MM.1S (cell line): ENCODE measurements at places on chromosomes 11 and 22.

- no peak for DNase-seq
- no peak overlapping the region for H3K27ac ChIP-seq
- no peak overlapping the region for H3K4me3 ChIP-seq
- H3K36me3 ChIP-seq = no peaks in the 10 kb centered on the region
- H3K4me1 ChIP-seq = 0 out of 2 replicates have a peak, but pooled peaks cover 2% of the 10 kb centered on the region
- no peaks in the 10 kb centered on the region for H3K27me3 ChIP-seq
Measured at GRCh38 chr11:64891880-64892279, 13.5 kb upstream of the EHD1 start.

DNA sequence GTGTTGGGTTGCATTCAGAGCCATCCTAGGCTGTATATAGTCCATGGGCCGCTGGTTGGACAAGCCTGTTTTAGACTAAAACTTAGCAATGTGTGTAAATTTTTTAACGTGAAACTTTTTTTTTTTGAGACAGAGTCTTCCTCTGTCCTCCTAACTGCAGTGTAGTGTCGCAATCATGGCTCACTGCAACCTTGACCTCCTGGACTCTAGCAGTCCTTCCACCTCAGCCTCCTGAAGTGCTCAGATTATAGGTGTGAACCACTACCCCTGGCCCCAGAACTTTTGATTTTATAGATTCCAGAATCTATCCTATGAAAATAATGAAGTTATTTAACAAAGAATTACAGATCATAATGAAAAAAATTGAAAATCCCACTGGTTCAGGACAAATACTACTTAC lies 29.9 kb upstream of the PANX2 start:
- H3K27ac ChIP-seq = peak overlapping the region; percentile 61; the same call in 1 of the 2 replicates
- DNase-seq = no peak
- H3K36me3 ChIP-seq = no peaks in the 10 kb centered on the region
- 0 out of 2 replicates have a peak, but pooled peaks cover 3% of the 10 kb centered on the region for H3K27me3 ChIP-seq

DNA sequence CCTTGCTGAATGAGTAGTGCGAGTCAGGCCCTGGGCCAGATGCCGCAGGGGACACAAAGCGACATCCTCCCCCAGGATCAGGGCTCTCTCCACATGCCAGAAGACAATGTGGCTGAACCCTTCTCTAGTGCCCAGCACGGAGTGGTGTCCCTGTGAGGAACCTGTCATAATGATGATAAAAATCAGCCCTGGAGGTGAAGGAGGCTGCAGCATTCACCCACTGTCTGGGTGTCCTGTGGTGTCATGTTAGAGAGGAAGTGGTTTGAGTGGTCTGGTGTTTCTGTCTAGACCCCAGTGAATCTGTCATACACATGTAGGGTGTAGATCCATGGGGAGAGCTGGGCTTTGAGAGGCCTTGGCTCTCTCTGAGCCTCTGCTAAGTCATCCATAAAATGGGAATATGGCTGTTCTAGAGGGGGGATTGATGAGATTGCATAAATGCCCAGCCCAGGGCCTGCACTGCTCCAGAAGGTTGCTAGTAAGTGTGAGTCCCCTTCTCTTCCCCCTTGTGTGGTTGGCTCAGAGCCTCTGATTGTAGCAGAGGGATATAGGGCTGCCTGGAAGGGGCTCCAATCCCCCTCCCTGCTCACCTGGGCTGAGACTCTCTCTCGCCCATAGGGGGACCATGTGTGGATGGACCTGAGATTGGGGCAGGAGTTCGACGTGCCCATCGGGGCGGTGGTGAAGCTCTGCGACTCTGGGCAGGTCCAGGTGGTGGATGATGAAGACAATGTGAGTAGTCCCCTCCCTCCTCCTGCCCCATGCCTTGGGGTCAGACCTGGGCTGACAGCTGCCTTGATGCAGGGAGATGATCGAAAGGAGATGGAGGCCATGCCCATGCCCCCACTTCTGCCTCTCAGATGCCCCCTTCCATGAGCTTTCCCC lies 14.3 kb downstream of the MYO7A start:
- H3K36me3 ChIP-seq = no peaks in the 10 kb centered on the region
- no peak for DNase-seq
- no peaks in the 10 kb centered on the region for H3K27me3 ChIP-seq
- H3K4me1 ChIP-seq = no peaks in the 10 kb centered on the region
- H3K27ac ChIP-seq = no peak overlapping the region
- no peak overlapping the region for H3K4me3 ChIP-seq

- no peaks in the 10 kb centered on the region for H3K4me1 ChIP-seq
- DNase-seq = no peak
- no peak overlapping the region for H3K4me3 ChIP-seq
Measured at GRCh38 chr11:5618807-5619206, 6.0 kb upstream of the TRIM34 start.

GRCh38 chr11:33674035-33674814 lies 26.4 kb downstream of the C11orf91 start:
- no peaks in the 10 kb centered on the region for H3K27me3 ChIP-seq
- H3K27ac ChIP-seq = no peak overlapping the region
- no peak for DNase-seq
- no peaks in the 10 kb centered on the region for H3K4me1 ChIP-seq

GRCh38 chr11:17905477-17905876 lies 107.4 kb downstream of the SERGEF start:
- DNase-seq = no peak
- no peak overlapping the region for H3K27ac ChIP-seq
- no peaks in the 10 kb centered on the region for H3K36me3 ChIP-seq
- no peaks in the 10 kb centered on the region for H3K27me3 ChIP-seq
- H3K4me3 ChIP-seq = no peak overlapping the region

- H3K27me3 ChIP-seq = no peaks in the 10 kb centered on the region
- no peak overlapping the region for H3K27ac ChIP-seq
- H3K36me3 ChIP-seq = peaks cover 11% of the 10 kb centered on the region
- no peak for DNase-seq
- H3K4me3 ChIP-seq = no peak overlapping the region
- no peaks in the 10 kb centered on the region for H3K4me1 ChIP-seq
Measured at GRCh38 chr22:31952094-31952401, 7.7 kb downstream of the YWHAH start.

DNA sequence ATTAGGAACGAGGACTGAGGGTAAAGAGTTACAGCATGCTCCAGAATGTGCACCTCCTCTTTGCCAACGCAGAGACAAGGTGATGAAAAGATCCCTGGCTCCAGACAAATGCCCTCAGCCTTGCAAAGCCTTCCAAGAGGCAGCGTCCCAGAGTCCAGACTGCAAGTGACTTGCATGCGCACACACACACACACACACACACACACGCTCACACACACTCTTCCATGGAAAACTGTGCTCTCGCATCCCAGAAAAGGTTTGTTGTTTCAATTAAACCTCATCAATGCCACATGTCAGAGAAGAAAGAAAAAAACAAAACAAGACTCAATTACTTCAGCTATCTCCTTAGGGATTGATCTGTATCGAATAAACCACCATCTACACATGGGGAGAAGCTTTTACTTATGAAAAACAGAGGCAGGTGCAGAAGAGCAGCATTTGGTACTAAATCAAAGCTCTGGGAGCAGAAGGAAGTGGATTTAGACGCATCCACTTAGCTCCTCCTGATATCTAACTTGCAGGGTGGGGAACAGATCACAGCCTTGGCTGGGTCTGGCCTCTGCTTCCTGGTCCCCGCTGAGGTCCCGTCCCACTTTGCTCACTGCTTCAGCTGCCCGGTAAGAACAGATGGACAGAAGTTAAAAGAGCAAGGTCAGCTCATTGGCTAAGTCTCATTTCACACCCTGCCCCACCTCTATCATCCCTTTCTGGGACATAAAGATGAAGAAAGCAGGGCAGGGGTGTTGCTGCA lies 249.8 kb upstream of the BLID start:
- H3K36me3 ChIP-seq = no peaks in the 10 kb centered on the region
- no peak overlapping the region for H3K27ac ChIP-seq
- no peak overlapping the region for H3K4me3 ChIP-seq
- no peaks in the 10 kb centered on the region for H3K4me1 ChIP-seq

DNA sequence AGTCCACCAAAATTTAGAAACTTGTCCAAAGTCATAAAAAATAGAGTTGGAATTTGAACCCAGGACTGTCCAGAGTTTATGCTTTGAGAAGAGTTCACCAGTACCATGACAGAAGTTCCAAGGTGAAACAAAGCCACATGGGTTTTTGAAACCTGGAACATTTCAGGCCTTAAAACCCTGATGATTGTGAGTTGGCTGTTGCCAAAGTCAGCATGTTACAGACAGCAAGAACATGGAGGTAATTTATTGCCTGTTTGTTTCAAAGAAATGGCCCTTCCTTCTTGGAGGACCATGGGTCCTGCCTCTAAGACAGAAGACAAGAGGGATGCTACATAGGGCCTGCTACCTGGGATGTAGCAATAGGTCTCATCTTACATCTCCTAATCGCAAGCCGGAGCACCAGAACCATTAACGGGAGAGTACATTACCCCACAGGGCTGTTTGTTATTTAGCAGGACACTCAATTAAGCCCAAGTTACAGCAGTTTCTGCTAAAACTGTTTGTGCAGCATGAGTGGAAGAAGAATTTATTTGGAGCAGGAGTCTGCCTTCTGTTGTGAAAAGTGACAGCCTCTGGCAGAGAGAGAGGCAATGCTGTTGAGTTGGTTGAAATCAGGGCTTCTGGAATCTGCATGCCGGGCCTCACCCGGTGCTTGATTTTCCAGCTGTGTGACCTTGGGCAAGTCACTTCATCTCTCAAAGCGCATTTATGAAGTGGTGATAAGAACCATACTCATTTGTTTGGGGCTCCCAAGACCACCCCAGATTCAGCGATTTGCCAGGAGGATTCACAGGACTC lies 136.2 kb downstream of the LDLRAD3 start:
- H3K27ac ChIP-seq = no peak overlapping the region
- H3K4me3 ChIP-seq = no peak overlapping the region
- no peaks in the 10 kb centered on the region for H3K36me3 ChIP-seq
- H3K4me1 ChIP-seq = no peaks in the 10 kb centered on the region
- DNase-seq = no peak
- no peaks in the 10 kb centered on the region for H3K27me3 ChIP-seq

DNA sequence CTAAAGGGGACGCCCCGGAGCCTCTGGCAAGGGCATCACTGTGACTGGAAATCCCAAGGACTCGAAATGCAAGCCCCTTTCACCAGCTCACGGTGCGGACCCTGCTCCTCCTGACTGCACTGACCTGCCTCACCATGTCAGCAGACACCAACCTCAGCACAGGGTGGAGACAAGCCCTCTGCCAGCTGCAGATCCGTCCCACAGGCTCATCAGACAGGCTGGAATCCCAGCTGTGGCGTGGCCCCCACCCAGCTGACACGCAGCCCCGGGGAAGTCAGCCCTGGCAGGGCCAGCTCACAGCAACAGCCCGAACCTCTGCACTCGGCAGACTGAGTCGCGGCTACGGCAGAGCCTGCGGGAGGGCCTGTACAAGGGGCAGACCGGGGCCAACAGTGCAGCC lies 36.8 kb downstream of the BRD1 start:
- H3K36me3 ChIP-seq = peaks cover 5% of the 10 kb centered on the region
- H3K27ac ChIP-seq = no peak overlapping the region
- no peak for DNase-seq
- H3K27me3 ChIP-seq = no peaks in the 10 kb centered on the region
- H3K4me3 ChIP-seq = no peak overlapping the region

DNA sequence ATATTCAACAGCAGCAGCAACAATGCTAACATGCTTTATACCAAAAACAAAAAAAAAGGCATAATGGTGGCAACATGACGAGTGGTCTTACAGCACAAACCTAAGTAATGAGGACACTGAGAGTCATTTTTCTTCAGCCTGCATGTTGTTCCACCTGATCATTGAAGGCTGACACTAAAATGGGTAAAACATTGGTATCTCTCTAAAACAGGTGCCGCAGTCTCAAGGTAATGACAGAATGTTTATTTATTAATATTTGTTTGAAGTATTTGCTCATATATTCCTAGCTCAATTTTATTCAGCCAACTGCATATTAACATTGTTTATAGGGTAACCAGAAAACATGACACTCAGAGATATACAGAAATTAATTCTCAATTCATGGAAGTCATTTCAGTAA lies 8.3 kb upstream of the DEUP1 start:
- H3K4me1 ChIP-seq = no peaks in the 10 kb centered on the region
- H3K36me3 ChIP-seq = no peaks in the 10 kb centered on the region
- H3K27me3 ChIP-seq = no peaks in the 10 kb centered on the region
- no peak for DNase-seq
- H3K4me3 ChIP-seq = no peak overlapping the region

DNA sequence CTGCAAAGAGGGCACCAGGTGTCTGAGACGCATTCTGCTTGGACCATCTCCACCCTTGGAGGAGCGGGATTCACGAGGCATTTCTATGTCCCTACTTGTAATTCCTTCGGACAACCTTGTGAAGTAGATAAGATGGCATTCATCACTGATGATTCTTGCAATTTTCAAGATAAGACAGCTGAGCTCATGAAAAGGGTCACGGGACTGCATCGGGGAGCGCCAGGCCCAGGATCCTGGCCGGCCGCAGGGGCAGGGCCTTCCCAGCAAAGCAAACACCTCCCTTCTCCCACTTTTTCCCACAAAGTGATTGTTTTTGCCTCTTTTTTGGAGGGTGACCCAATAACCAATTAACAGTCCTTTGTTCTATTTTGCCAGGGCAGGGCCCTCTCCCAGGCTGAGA lies 8.4 kb downstream of the LIF start:
- H3K27me3 ChIP-seq = peaks cover 37% of the 10 kb centered on the region
- no peaks in the 10 kb centered on the region for H3K36me3 ChIP-seq
- H3K4me1 ChIP-seq = 0 out of 2 replicates have a peak, but pooled peaks cover 4% of the 10 kb centered on the region
- no peak overlapping the region for H3K27ac ChIP-seq
- no peak overlapping the region for H3K4me3 ChIP-seq
- DNase-seq = no peak

- H3K36me3 ChIP-seq = no peaks in the 10 kb centered on the region
- no peak for DNase-seq
- no peaks in the 10 kb centered on the region for H3K27me3 ChIP-seq
- H3K4me3 ChIP-seq = no peak overlapping the region
Measured at GRCh38 chr11:9332655-9333054, 18.3 kb upstream of the TMEM41B start.

DNA sequence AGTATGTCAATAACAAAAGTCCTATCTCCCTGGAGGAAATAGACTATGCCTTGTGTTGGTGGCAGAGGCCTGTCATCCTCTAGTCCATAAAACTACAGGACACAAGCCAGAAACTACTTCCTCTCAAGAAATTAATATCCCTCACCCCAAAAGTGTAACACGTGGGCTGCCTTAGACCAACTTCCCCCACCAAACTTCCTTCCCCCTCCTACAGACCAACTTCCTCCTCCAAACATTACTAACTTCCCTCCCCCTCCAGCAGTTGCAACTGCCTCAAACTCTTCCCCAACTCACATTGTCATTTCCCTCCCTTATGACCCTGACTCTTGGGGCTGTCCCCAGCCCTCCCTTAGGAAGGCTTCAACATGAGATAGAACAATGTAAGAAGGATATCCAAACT lies 6.3 kb downstream of the OR52K2 start:
- H3K27ac ChIP-seq = no peak overlapping the region
- H3K27me3 ChIP-seq = no peaks in the 10 kb centered on the region
- H3K4me1 ChIP-seq = no peaks in the 10 kb centered on the region
- H3K4me3 ChIP-seq = no peak overlapping the region
- DNase-seq = no peak
